ENCODE measurements at places on chromosomes 4 and X. TPM values are rescaled to one million over a fixed set of nuclear protein-coding genes. Genes with fewer than 3 reads are reported as not detected.

Gene BTC
- total RNA-seq = not detected

Gene SHISA3
- total RNA-seq = not detected

Gene SPANXA2
- total RNA-seq = not detected

Gene RHOH
- total RNA-seq = 107 TPM

Gene KLHL5
- total RNA-seq = 19.4 TPM

Gene SASH3
- 103 TPM for total RNA-seq

Gene STBD1
- 1.8 TPM for total RNA-seq

Gene SMIM10L2A
- total RNA-seq = 0.06 TPM

Gene TCEAL2
- 0.58 TPM for total RNA-seq

Gene SSX2
- total RNA-seq = not detected

Gene BEND2
- total RNA-seq = not detected

Gene PLK4
- 51.3 TPM for total RNA-seq

Gene ARSD
- total RNA-seq = 1.8 TPM

Gene STK26
- 43.4 TPM for total RNA-seq

Gene PF4V1
- total RNA-seq = not detected

Gene MAGEA8
- total RNA-seq = not detected

Gene STAP1
- total RNA-seq = 2.6 TPM

Gene AFF2
- total RNA-seq = 0.42 TPM

Gene CLDN34
- not detected for total RNA-seq

Gene NUDT11
- 1.5 TPM for total RNA-seq

Gene UGT2B17
- total RNA-seq = not detected

Gene AKAP4
- total RNA-seq = not detected

Gene GPR78
- not detected for total RNA-seq

Gene MAGIX
- 1.5 TPM for total RNA-seq

Gene PGAM4
- total RNA-seq = not detected

Gene ENOPH1
- total RNA-seq = 48.0 TPM

Gene C4orf36
- total RNA-seq = not detected

Gene GLOD5
- total RNA-seq = not detected

Gene BLTP1
- 43.2 TPM for total RNA-seq

Gene HSFX1
- 0.50 TPM for total RNA-seq

Gene GYPE
- not detected for total RNA-seq

Gene PLP1
- not detected for total RNA-seq

Gene HTATSF1
- total RNA-seq = 39.7 TPM

Gene GSX2
- total RNA-seq = not detected

Gene CDKN2AIP
- total RNA-seq = 32.2 TPM

Gene TLR2
- total RNA-seq = 2.1 TPM

Gene JCHAIN
- not detected for total RNA-seq

Gene FABP2
- total RNA-seq = not detected

Gene SH3RF1
- 0.26 TPM for total RNA-seq

Gene TREX2
- 2.5 TPM for total RNA-seq

Measured in activated T-helper 17 cell treated with anti-CD3 and anti-CD28 coated beads, Interleukin-2, amount 50 U/mL, for 72 hours (primary cell).